ENCODE measurements at places on chromosomes 12 and 14.
A peak's percentile ranks its signal among the peaks of the same experiment; 100 is the strongest.

DNA sequence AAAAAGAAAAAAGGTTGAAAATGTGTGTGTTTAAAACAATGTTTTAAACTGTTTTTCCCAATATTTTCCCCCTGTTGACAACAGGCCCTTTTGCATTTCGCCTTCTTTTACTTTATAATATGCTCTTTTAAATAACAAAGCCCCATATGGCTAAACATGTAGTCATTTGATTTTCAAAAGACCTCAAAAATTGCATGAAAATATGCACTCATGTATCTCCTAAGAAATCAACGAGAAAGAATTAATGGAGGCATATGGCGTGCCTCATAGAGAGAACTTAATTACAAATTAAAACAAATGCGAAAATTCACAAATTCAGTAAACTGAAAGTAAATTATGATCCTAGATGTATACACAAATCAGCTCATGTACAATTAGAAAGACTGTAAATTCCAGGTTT, 202.6 kb upstream of the FOXN3 start:
- DNase-seq, result no peak

DNA sequence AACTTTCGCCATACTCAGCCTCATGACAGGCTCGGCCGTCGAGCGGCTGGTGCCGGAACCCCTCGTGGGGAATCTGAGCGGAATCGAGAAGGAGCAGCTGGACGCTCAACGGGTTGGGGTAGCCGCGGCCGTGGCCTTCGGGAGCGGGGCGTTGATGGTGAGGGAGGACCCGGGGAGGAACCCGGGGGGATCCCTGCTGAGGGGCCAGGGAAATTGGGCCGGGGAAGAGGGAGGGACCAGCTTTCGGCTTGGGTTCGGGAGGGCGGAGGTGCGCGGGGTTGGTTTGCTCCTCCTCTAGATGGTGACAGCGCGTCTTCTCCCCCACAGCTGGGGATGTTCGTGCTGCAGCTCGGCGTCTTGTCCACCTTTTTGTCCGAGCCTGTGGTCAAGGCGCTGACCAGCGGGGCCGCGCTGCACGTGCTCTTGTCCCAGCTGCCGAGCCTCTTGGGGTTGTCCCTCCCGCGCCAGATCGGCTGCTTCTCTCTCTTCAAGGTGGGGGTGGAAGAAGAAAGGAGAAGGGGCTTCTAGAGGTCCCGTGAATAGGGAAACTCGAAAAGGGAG, 9.8 kb downstream of the ARHGEF25 start:
- DNase-seq, result no peak

DNA sequence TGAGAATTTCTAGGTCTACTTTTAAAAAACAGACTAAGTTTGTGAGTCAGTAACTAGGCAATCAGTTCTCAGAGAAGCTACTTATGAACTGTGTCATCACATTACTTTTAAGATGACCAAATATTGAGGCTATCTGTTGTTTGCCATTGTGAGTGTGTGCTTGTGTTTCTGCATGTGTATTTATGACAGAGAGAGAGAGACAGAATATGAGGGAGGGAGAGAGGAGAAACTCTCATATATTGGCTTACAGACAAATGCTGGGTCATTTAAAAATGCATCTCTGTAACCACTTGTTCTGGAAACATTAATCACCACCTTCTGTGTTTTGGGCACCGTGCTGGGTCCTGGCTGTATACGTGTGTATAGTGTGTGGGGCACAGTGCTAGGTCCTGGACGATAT, 161.5 kb upstream of the FRMD6 start:
- peak; percentile 56 for DNase-seq

DNA sequence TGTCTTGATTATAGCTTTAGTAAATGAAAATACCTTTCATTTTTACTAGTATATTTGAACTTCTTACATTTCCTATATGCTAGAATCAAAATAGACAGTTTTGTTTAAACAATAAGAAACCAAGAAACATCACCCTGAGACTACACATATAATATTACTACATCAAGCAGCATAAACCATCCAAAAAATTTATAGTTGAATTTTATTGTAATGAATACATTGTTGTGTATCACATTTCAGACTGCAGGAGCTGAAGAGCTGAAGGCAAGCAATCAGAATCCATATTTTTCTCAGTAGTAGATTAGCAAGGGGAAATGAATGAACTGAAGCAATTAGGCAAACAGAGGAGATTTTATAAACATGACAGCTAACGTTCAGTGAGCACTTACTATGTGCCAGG, 379.2 kb downstream of the BTG1 start:
- DNase-seq, result no peak

DNA sequence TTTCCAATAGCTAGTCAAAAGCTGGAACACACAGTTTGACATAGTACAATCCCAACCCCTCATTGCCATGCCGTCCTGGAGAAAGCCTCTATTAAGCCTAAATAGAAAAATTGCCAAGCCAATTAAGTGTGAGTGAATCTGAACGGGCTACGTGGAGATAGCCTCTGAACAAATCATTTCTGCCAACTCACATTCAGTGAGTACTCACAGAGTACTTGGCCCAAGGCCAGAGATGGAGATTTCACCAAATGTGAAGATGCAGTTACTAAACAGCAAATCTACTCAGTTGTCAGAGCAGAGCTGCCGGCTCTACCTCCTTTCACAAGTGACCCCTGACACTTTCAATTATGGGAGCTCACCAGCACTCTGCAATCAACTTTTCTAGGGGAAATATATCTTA, 350.0 kb downstream of the GALC start:
- DNase-seq, result peak; percentile 7

DNA sequence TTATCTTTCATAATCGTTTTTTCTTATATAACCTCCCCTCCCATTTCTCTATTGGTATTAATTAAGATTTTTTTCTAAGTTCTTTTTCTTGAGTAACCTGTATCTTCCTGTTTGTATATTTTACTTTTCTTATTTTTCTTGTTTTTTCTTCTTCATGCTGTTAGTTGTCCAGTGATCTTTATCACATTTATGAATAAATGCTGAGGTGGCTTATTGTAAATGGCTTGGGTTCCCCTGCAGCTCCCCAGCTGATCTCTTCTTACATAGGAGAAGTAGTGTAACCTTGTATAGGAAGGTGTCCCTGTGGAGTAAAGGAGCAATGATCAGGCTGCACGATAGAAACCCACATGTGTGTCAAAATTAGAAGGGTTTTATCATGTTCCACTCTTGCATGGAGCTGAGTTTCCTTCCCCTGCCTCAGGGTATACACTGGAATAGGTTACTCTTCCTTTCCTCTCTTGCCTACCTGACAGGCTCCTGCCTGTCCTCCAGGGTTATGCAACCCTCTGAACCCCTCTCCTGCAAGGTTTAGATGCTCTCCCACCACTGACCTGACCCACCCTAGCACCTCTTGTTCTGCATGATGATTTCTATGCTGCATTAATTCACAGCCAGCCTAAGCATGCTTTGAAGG, 334.8 kb upstream of the RGS6 start:
- no peak for DNase-seq

DNA sequence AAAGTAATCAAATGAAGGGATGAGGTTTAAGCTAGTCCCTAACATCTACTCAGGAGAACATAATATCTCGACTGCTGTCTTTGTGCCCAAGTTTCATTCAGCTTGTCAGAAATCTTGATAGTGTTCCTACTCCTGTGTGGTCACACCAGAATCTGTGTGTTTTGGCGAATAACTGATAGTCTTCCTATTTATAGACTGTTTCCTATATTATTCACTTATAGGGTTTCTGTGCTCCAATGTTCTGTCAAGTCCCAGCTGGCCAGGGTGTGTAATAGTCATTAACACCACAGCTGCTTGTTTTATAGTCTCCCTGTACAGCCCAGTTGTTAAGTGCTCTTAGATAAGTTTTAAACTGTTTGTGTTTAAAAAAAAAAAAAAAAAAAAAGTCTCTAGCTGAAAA, 45.9 kb downstream of the GPR135 start:
- no peak for DNase-seq

DNA sequence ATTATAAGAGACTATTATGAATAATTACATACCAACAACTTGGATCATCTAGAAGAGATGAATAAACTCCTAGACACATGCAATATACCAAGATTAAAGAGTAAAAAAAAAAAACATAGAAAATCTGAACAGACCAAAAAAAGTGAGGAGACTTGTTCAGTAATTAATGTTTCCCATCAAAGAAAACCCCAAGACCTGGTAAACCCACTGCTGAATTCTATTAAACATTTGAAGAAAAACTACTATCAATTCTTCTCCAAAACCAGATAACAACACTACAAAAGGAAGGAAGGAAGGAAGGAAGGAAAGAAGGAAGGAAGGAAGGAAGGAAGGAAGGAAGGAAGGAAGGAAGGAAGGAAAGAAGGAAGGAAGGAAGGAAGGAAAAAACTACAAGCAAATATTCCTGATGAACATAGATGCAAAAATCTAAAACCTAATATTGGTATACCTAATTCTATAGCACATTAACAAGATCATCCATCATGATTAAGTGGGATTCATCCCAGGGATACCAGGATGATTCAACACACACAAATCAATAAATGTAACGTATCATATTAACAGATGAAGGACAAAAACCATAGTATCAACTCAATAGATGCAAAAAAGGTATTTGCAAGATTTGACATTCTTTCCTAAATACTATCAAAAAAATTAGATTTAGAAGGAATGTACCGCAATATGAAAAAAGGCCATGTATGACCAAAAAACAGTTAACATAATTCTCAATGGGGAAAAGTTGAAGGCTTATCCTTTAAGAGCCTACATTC, 445.5 kb downstream of the KCNH5 start:
- no peak for DNase-seq

GRCh38 chr14:88346048-88346639, 23.1 kb upstream of the KCNK10 start:
- DNase-seq, result no peak
